ENCODE measurements at places on chromosomes 6 and 20. TPM values are rescaled to one million over a fixed set of nuclear protein-coding genes. Genes with fewer than 3 reads are reported as not detected.

LTA gene
- not detected for total RNA-seq

MATN4 gene
- total RNA-seq = not detected

DNPH1 gene
- total RNA-seq = 96.0 TPM

ANKRD66 gene
- not detected for total RNA-seq

HLA-F gene
- total RNA-seq = 38.2 TPM

EPHA7 gene
- total RNA-seq = 134 TPM

DNA sequence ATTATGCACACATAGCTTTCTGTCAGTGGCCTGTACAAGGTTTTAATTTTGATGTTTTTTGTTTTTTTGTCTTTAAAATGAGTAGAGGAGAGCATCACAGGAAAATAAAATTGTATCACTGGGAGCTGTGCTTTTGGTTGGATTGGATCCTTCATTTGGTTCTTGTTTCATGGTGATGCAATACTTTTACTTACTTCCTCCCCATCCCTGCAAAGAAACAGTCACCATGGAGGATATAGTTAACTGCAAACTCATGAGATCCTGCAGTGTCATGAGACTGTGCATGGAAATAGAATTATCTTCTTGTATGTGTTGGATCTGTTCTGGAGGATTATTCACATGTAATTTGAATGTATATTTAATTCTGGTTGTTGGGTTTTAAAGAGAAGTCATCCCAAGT, 122.3 kb downstream of the JARID2 start:
- no peak for DNase-seq

DNA sequence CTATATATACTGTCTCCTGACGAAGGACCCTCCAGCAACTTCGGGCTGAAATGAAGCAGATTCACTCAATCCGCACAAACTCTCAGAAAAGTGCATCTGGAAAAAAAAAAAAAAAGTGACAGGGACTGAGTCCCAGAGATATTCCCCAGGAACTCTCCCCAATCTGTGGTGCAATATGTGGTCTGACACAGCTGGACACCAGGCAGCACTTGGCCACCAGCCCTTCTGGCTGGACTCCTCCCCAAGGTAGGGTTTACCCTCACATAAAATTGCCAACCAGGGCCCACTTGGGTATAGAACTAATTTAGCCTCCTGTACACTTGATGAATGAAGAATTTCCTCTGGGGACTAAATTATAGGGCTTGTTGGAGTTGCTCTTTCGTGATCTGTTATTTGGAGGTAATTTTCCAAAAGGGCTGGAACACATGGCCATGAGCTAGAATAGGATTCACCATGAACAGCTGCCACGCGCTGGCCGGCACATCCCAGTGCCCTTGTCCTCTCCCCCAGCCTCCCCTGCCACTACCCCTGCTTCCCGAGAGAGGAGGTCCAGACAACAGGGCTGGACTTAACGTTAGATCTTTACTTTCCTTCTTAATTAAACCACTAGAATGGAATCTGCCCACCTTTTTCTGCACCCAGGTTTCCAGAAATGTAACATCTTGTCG, 379.2 kb downstream of the BMP2 start:
- DNase-seq = no peak

GRCh38 chr20:3653921-3654320, 9.3 kb downstream of the GFRA4 start:
- DNase-seq = no peak

All from sigmoid colon (tissue), 7 donors.